SW480 (cell line): ENCODE measurements at places on chromosomes 1 and 21.

GRCh38 chr1:223010582-223011504 lies 132.2 kb downstream of the TLR5 start:
- peak; percentile 57 for DNase-seq

DNA sequence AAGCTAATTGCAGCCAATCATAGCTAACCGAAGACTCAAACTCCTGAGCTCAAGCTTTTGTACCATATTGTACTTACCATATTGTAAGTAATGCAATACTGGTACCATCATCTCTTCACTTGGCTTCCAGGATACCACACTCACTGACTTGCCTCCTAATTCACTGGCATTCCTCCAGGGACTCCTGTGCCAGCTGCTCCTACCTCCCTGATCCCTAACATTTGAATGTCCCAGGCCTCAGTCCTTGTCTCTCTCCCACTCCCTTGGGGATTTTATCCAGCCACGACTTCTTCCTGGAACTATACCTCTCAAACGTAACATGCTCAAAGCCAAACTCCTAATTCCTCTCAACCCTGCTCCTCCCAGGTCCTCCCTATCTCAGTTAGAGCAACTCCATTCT lies 33.8 kb downstream of the USP48 start:
- DNase-seq = no peak

DNA sequence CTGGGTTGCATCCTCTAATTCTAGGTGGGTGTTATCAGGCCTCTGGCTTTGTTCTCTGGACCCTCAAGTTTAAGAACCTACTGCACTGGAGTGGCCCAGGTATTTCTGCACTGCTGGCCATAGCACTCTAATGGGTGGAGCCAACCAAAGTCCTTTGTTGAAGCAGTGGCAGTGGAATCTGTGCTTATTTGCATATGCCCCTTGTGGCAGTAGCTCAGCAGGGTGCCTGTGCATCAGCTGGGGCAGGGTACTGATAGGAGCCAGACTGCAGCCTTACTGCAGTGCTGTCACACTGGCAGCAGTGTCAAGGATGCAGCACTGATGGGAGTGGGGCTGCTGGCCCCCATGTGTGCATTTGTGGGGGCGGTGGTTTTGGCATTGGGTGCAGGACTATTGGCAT lies 660.6 kb downstream of the LRRIQ3 start:
- DNase-seq = no peak

GRCh38 chr1:15885269-15885668 lies 37.8 kb downstream of the SPEN start:
- no peak for DNase-seq

DNA sequence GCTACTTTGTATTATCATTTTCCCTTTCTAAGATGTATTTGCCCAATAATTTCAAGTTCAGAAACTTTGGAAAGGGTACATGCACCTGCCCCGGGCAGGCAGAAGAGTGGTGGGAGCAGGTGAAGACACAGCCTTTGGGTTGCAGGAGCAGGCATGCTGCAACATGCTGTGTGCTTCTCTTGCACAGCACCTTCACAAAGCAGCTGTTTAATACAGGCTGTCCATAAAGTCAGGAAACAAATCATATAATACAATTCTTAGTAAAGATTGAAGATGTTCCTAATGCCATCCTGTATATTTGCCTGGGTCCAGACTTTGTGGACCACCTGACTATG lies 182.9 kb downstream of the ZNF281 start:
- no peak for DNase-seq

DNA sequence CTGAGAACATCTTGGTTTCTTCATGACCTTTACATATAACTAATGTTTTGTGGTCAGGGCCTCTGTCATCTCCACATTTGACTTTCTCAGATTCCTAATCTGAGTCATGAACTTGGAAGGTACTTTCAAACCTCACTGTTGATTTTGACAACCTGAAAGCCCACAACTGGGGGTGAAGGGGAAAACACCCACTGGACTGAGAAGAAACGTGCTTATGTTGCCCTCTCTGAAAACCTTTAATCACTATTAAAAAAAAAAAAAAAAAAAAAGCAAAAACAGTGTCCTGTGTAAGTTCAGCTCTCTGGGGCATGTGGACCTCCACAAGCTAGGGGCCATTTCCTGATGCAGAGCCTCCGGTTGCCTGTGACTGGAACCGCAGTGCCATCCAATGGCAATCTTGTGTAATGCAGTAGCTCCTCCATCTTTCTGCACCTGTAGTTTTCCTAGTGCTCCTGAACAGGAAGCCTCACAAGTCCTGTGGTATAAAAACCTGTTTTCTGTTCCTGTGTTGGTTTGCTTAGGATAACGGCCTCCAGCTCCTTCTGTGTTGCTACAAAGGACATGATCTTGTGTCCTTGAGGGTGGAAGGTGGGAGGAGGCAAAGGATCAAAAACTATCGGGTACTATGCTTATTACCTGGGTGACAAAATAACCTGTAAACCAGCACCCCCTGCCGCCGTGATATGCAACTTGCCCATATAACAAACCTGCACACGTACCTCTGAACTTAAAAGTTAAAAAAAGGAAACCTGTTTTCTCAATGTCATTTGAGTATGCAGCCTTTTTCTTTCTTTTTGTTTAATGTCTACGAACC lies 124.5 kb downstream of the ZNF648 start:
- DNase-seq = peak; percentile 75

- DNase-seq = peak; percentile 46
Observed at GRCh38 chr1:181179987-181180365, 91.5 kb downstream of the IER5 start.

DNA sequence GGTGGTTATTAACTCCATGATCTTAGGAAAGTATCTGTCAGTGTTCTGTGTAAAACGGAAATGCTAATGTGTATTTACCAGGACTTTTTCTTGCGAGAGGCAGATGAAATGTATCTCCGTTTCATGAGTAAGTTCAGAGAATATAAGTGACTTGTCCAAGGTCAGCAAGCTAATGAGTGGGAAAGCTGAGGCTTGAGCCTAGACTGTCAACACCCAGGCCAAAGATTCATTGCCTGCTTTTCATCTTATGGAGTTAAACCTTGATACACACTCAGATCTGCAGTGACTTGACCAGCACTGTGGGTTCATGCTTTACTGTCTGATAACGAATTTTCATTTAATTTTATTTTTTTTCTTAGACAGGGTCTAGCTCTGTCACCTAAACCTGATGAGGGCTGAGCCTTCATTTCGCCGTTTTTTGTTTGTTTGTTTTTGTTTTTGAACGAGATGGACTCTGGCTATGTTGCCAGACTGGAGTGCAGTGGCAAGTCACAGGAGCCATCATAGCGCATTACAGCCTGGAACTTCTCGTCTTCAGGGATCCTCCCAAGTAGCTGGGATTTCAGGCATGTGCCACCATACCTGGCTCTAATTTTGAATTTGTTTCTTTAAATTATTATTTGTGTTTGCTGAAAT lies 918 bp upstream of the JTB start:
- DNase-seq = no peak

GRCh38 chr1:74280642-74281396 lies 45.6 kb downstream of the TNNI3K start:
- no peak for DNase-seq

DNA sequence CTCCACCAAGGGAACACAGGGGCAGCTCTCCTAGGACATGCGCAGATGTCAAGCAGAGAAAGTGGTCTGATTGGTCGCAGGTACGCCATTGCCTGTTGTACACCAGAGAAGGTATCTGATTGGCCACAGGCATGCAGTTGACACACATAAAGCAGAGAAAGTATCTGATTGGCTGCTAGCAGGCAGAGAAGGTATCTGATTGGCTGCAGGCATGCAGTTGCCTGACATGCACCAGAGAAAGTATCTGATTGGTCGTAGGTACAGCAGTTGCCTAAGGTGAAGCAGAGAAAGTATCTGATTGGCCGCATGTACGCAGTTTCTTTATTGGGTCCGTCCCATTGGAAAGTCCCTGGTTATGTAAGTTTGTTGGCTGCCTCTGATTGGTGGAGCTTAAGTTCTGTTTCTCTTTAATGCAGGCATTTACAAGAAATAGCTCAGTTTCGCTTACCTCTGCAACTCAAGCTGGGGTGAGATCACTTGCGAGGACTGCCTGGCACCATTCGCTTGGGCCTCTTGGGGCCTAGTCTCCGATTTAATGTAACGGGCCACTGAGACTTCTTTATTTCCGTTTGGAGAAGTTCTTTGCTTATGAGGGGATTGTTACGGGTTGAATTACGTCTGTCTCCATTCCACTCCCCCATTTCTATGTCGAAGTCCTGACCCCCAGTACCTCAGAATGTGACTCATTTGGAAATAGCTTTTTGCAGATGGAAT lies 74.2 kb downstream of the SIK1 start:
- peak; percentile 51 for DNase-seq

DNA sequence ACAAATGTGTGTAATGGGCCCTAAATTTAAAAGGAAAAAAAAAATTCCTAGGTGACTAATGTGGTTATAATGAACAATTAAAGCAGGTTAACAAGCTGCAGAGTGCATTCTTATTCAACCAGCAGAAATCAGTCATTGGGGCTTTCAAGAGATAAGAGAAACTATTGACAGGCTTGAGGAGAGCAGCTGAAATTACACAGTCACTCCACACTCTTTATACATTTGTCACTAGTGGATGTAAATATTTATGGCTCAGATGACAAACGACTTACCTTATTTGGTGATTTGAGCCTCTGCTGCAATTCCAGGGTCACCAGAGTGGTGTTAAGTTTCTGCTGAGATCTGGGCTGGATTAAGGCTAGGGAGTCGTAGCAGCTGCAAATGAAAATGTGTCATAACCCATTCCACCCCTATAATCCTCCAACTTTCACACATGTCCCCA lies 896.3 kb downstream of the TTLL7 start:
- peak; percentile 2 for DNase-seq

DNA sequence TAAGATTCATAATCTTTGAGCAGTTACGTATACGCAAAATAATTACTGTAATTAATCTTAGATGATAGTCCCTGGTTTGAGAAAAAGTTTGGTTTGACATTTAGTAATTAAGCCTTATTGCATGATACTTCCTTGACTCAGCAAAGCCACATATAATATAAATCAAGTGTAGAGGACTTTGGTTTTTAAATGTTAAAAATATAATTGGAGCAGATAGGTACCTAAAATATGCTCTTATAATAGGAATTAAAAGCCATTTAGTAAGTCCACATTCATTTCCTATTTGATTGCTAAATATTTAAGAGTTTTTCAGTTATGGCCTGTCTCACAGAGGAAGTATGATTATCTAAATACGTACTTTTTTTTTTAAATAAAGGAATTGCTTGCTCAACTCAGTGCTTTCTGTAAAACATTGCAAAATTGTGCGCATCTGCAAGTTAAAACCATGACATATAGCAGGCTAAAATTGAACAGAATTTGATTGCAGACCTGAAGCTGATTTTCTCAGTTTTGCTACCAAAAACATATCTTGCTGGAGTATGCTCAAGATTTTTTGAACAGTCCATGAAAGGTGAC lies 20.4 kb downstream of the RPE65 start:
- no peak for DNase-seq

DNA sequence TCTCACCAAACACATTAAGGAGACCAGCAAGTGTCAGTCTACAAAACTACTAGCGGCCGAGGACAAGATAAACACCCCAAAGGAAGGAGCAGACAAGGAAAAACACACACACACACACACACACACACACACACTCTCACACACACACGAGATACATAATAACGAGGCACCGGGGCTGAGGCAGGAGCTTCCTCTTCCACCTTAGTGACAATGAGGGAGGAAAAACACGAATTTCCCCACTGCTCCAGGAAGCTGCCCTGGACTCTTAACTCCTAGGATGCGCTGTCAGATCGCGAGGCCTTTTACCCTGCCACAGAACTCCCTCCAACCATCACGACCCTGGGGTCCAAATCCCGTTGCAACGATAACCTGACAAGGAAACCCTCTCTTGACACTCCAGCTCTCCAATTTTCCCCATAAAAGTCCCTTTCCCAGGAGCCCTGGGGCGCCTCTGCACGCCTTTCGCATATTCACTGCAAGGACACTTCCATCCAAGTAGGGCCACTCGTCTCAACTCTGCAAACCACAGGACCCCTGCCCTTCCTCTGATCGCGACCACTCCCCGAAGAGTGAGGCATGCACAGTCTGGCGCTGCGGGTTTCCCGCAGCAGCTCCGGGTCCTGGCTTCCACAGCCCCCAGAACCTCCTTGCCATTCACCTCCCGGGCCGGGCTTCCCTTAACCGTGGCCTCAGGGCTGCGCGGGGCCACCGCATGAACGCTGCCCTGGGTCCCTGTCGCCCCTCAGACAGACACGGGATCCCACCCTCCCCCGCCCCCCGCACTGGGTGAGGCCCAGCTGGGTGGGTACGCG lies 581 bp downstream of the ETV3 start:
- DNase-seq = no peak

DNA sequence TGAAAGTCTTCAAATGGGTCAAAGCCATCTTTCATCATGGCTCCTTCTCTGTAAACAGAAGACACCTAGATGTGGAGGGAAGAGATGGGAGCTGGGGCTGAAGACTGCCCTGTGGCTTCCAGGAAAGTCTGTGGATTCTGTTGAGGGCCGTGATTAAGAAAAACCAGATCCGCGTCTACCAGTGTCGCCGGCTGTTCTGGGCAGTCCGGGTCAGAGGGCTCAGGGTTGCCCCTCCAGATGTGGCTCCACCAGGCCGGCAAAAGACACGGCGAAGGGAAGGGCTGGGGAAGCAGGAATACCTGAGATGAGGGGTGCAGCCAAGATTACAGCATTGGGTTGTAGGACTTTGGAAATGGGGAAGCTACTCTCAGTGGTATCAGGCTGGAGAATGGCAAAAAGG lies 162.6 kb downstream of the RHOU start:
- DNase-seq = no peak

- DNase-seq = no peak
Observed at GRCh38 chr1:240193679-240194078, 102.0 kb downstream of the FMN2 start.

GRCh38 chr1:100773444-100773843 lies 53.9 kb downstream of the VCAM1 start:
- no peak for DNase-seq

- no peak for DNase-seq
Observed at GRCh38 chr1:161287482-161288054, 22.2 kb downstream of the MPZ start.

DNA sequence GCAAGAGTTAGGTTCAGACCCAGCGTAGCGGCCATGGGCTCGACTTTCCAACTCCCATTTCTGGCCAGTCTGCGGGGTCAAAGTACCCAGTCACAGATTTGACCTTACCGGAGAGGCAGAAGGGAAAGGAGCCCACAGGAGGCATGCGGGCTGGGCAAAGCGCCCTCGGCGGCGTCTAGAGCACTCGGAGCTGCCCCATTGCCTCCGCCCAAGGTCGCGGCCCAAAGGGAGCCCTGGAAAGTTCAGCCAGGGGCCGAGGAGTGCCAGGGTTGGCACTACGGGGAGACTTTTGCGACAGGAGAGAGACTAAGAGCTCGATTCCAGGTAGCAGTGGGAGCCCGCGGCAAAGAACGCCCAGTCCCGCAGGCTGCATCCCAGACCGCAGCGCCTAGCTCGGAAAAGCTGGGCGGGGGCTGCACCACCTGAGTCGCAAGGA lies 896 bp downstream of the KANK4 start:
- DNase-seq = no peak

- DNase-seq = no peak
Observed at GRCh38 chr1:204466416-204467405, 27.9 kb downstream of the PIK3C2B start.

GRCh38 chr1:10291705-10292104 lies 81.3 kb downstream of the KIF1B start:
- no peak for DNase-seq
